ENCODE measurements at places on chromosomes 1 and 21.
A peak's percentile ranks its signal among the peaks of the same experiment; 100 is the strongest.

DNA sequence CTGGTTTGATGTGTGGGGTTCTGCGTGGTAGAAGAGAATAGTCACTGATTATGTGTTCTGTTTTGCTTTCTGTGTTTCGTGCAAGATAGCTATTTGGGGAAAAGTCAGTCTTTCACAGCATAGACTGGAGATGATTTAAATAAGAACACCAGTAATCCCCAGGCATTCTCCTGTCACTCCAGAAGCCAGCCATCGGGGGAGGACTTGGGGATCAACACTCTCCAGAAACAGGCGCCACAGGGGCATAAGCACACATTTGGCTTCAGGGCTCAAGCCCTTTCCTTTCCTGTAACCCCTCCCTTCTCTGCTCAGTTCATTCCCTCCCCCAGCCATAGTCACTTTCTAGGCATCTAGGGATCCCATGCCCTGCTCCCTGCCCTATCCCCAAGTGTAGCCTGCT, 97.3 kb upstream of the BEND5 start:
- no peak overlapping the region for H3K4me3 ChIP-seq
- H3K27me3 ChIP-seq = peaks cover 9% of the 10 kb centered on the region
- no peak for DNase-seq

DNA sequence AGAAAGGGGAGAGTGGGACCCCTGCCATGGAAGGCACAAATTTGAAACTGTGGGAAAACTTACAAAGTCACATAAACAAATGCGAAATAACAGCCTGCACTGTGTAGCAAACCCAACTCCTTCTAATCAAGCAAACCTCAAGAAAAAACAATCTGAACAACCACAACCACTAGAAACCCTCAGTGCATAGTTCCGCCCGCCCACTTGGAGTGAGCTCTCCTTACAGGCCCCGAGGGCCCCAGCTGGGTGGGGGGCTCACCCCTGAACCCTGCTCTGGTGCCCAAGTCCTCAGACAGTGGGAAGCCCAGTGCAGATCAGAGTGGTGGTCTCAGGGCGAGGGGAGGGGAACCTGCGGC, 931 bp upstream of the MXRA8 start:
- no peak for DNase-seq
- H3K36me3 ChIP-seq = no peaks in the 10 kb centered on the region
- H3K4me3 ChIP-seq = no peak overlapping the region
- peaks cover 13% of the 10 kb centered on the region for H3K4me1 ChIP-seq

GRCh38 chr1:101101360-101101759, 75.8 kb upstream of the DPH5 start:
- peaks cover 7% of the 10 kb centered on the region for H3K4me1 ChIP-seq
- no peak overlapping the region for H3K27ac ChIP-seq
- H3K4me3 ChIP-seq = no peak overlapping the region
- DNase-seq = no peak

- H3K4me1 ChIP-seq = peaks cover 76% of the 10 kb centered on the region
- H3K27me3 ChIP-seq = no peaks in the 10 kb centered on the region
- peak overlapping the region; percentile 90 for H3K27ac ChIP-seq
- H3K36me3 ChIP-seq = peaks cover 9% of the 10 kb centered on the region
- DNase-seq = no peak
- peak overlapping the region; percentile 75 for H3K4me3 ChIP-seq
These were observed 281.0 kb downstream of the PTPRC start for GRCh38 chr1:198919667-198920398.

- peaks cover 26% of the 10 kb centered on the region for H3K4me1 ChIP-seq
- no peak overlapping the region for H3K27ac ChIP-seq
- DNase-seq = no peak
- H3K4me3 ChIP-seq = no peak overlapping the region
These were observed 41.4 kb downstream of the CCDC18 start for GRCh38 chr1:93221913-93222312.

DNA sequence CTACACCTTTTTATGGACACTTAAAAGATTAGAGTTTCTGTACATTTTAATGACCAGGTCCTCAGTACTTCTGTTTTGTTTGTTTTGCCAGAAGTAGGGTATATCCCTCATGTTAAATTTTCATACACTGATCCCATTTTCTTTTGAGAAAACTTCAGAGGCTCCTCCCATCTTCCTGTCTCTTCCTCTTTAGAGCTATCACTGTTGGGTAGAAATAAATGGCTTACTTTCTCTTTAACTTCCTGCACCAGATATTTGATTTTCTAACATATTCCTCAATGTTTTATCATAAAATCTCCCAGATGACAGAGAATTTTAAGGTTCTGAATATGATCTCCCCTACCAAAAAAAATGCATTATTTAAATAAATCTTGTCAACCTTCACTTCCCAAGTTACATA, 23.4 kb downstream of the VAV3 start:
- H3K4me1 ChIP-seq = peaks cover 68% of the 10 kb centered on the region
- no peak for DNase-seq
- H3K36me3 ChIP-seq = peaks cover 3% of the 10 kb centered on the region
- no peak overlapping the region for H3K27ac ChIP-seq

- no peaks in the 10 kb centered on the region for H3K36me3 ChIP-seq
- H3K4me3 ChIP-seq = no peak overlapping the region
- no peaks in the 10 kb centered on the region for H3K27me3 ChIP-seq
- DNase-seq = no peak
- H3K27ac ChIP-seq = no peak overlapping the region
These were observed 6.2 kb downstream of the DNMT3L start for GRCh38 chr21:44255511-44255981.

DNA sequence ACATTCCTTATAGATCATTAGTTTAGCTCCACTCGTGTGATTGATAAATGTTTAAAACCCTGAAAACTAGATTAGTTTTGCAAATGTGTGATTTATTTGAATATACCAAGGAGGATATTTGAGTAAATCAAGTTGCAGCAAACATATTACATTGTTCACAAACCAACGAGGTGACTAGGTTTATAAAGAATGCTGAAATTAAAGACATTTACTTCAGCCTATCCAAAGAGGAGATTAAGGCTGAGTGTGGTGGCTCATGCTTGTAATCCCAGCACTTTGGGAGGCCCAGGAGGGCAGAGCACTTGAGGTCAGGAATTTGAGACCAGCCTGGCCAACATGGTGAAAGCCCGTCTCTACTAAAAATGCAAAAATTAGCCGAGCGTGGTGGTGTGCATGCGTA, 34.1 kb downstream of the VTCN1 start:
- H3K27me3 ChIP-seq = no peaks in the 10 kb centered on the region
- no peak for DNase-seq
- H3K27ac ChIP-seq = no peak overlapping the region
- no peak overlapping the region for H3K4me3 ChIP-seq
- H3K36me3 ChIP-seq = no peaks in the 10 kb centered on the region
- H3K4me1 ChIP-seq = no peaks in the 10 kb centered on the region

DNA sequence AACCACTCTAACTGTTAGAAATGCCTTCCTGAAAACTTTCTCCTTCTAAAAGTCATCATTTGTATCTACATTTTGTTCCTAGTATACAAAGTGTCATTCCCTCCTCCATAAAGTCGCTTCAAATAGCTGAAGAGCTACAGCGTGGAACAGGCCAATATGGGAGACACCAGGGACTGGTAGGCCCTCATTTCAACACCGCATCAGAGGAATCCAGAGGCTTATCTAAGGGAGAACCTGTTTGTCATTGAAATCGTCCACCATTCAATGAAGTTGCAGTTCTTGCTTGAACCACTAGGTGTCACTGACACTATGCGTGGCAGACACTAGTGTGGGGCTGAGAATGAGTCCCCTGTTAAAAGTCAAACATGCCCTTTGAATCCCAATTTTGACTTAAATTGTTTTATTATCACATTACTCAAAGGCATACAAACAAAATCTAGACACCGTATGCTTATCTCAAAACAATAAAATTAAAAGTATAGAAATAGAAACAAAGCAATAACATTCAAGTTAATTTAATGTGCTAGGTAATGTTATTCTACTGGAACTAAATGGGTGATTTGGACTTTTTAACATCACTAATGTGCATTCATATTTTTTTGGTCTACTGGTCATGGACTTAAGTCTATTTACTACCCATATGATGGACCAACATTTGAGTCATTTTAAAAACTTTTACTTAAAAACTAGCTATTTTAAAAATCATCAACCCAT, 182.3 kb downstream of the FCRL5 start:
- H3K27ac ChIP-seq = no peak overlapping the region
- H3K4me3 ChIP-seq = no peak overlapping the region
- H3K4me1 ChIP-seq = peaks cover 3% of the 10 kb centered on the region
- no peaks in the 10 kb centered on the region for H3K36me3 ChIP-seq

DNA sequence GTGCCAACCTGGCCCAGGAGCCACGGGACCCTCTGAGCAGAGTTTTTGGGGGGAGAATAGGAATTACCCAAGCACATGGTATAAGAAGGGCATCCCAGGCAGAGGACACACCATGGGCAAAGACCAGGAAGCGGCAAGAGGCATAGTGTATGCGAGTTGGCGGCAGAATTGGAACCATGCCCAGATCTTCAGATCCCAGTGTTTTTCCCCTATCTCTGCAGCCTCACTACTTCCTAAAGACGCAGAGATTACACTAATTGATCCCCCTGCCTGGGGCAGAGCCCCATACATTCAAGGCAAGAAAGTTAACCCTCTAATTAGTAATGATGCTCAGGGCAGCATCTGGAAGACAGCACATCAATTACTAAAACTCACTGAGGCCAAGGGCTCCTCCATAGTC, 48.2 kb downstream of the SYT2 start:
- peaks cover 24% of the 10 kb centered on the region for H3K27me3 ChIP-seq
- H3K27ac ChIP-seq = no peak overlapping the region
- no peak overlapping the region for H3K4me3 ChIP-seq
- H3K36me3 ChIP-seq = no peaks in the 10 kb centered on the region
- H3K4me1 ChIP-seq = no peaks in the 10 kb centered on the region
- no peak for DNase-seq

GRCh38 chr1:155514582-155515187, 47.9 kb downstream of the ASH1L start:
- peak overlapping the region; percentile 13 for H3K4me3 ChIP-seq
- peaks cover 45% of the 10 kb centered on the region for H3K4me1 ChIP-seq
- no peak for DNase-seq
- peak overlapping the region; percentile 25 for H3K27ac ChIP-seq
- peaks cover 27% of the 10 kb centered on the region for H3K36me3 ChIP-seq
- no peaks in the 10 kb centered on the region for H3K27me3 ChIP-seq

GRCh38 chr1:24101796-24102586, 9.9 kb downstream of the MYOM3 start:
- H3K4me3 ChIP-seq = no peak overlapping the region

DNA sequence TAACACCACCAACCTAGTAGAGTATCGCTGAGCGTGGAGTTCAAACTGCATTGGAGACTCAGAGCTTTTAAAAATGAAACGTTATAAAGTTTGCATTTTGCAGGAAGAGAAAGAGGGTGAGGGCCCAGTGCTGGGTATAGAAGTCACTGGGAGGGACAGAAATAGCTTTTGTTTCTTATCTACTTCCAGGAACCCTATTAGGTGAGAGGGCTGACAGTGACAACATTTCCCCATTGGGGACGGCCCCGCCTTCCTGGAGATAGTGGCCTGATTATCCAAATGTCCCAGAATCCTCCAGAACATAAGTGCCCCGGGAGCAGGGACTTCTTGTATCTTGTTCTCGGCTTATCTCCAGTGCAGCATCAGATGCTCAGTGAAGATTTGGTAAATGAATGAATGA, 574.9 kb downstream of the PTPRU start:
- no peaks in the 10 kb centered on the region for H3K4me1 ChIP-seq
- peaks cover 4% of the 10 kb centered on the region for H3K27me3 ChIP-seq
- H3K36me3 ChIP-seq = no peaks in the 10 kb centered on the region
- no peak overlapping the region for H3K4me3 ChIP-seq

GRCh38 chr1:7954683-7955082, 6.8 kb upstream of the PARK7 start:
- peaks cover 71% of the 10 kb centered on the region for H3K4me1 ChIP-seq
- peaks cover 3% of the 10 kb centered on the region for H3K36me3 ChIP-seq
- H3K4me3 ChIP-seq = peak overlapping the region; percentile 81
- DNase-seq = no peak

DNA sequence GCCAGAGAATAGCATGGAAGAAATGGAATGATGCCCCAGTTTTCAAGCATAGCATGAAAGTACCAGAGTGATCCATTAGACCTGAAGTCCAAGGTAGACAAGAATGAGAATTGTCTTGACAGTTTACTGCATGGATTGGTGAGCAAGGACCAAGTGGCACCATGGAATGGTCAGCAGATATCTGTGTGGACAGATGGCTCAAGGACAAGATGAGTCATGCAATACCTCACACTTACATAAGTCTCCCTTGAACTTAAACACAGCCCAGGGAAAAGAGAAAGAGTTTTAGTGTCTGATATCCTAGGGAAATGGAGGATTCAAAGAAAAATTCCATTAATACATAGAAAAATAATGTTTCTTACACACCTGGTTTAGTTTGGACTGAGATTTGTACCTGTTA, 195.2 kb downstream of the MRPL39 start:
- peaks cover 28% of the 10 kb centered on the region for H3K36me3 ChIP-seq
- H3K27ac ChIP-seq = no peak overlapping the region
- no peak overlapping the region for H3K4me3 ChIP-seq
- H3K27me3 ChIP-seq = peaks cover 1% of the 10 kb centered on the region

DNA sequence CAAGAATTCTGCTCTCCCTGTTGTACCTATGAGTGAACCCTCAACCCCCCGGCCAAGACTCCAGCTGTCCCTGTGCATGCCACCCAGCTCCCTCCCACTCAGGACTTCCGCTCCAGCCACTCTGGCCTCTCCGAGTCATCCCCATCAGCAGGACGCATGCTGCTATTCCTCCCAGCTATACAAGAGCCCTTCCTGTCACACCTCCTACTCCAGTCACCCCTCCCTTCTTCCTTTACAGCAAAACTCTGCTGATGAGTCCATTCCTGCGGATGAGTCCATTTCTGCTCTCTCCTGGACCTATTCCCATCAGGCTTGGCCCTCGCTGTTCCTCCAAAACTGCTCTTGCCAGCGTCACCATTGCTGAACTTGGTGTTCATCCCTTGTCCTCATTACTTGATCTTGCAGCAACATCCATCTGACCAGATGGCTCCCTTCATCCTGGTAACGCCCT, 42.2 kb downstream of the H3-3A start:
- H3K4me3 ChIP-seq = no peak overlapping the region
- H3K27ac ChIP-seq = no peak overlapping the region
- no peaks in the 10 kb centered on the region for H3K27me3 ChIP-seq
- DNase-seq = no peak
- H3K4me1 ChIP-seq = peaks cover 25% of the 10 kb centered on the region

- no peaks in the 10 kb centered on the region for H3K36me3 ChIP-seq
- H3K4me1 ChIP-seq = peaks cover 9% of the 10 kb centered on the region
- H3K27me3 ChIP-seq = peaks cover 13% of the 10 kb centered on the region
- peak; percentile 9 for DNase-seq
- H3K27ac ChIP-seq = no peak overlapping the region
These were observed 11.6 kb upstream of the OLFML2B start for GRCh38 chr1:162035241-162035640.

GRCh38 chr21:46661211-46661625, 25.7 kb downstream of the PRMT2 start:
- H3K27ac ChIP-seq = peak overlapping the region; percentile 78
- H3K4me3 ChIP-seq = peak overlapping the region; percentile 52
- H3K4me1 ChIP-seq = peaks cover 21% of the 10 kb centered on the region
- DNase-seq = peak; percentile 65

- peak overlapping the region; percentile 99 for H3K27ac ChIP-seq
- H3K27me3 ChIP-seq = no peaks in the 10 kb centered on the region
- peak overlapping the region; percentile 75 for H3K4me3 ChIP-seq
- DNase-seq = no peak
These were observed 20.1 kb downstream of the SLAMF1 start for GRCh38 chr1:160626509-160627342.
